NCI-H1694 (cell line): ENCODE measurements at places on chromosomes 6 and 20.

- no peak for DNase-seq
Observed at GRCh38 chr6:125804264-125804663, 13.5 kb downstream of the NCOA7 start.

- no peak for DNase-seq
Observed at GRCh38 chr20:41133709-41134361, 3.5 kb upstream of the PLCG1 start.

- no peak for DNase-seq
Observed at GRCh38 chr20:31578448-31579138, 26.5 kb upstream of the ID1 start.

DNA sequence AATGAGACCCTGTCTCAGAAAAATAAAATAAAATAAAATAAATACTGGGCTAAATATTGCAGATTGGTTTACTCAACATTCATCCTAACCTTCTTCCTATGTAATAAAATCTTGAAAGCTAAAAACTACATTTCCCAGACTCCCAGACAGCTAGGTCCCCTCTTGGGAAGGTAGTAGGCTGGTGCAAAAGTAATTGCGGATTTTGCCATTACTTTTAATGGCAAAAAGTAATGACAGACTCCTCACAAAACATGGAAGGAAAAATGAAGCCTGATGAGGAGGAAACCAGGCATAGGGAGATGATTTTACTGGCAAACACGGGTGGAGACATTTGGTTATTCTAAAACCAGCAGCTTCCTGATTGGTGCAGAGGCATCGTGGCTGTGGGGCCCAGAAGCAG, 70.6 kb upstream of the E2F3 start:
- no peak for DNase-seq

GRCh38 chr6:37705239-37706051, 7.8 kb upstream of the MDGA1 start:
- DNase-seq = no peak

GRCh38 chr6:160477901-160478300, 129.7 kb downstream of the SLC22A3 start:
- no peak for DNase-seq

GRCh38 chr6:108560463-108561308, at the start of gene FOXO3:
Gene FOXO3 (plus strand): TSS chr6:108560917. CDS start chr6:108561209, 292 bp downstream.
- no peak for DNase-seq

- DNase-seq = no peak
Observed at GRCh38 chr20:1802385-1803060, 92.7 kb upstream of the SIRPA start.

- DNase-seq = no peak
Observed at GRCh38 chr6:128032042-128032441, 131.2 kb upstream of the THEMIS start.

- no peak for DNase-seq
Observed at GRCh38 chr6:131844243-131844841, 36.5 kb downstream of the ENPP1 start.

- DNase-seq = no peak
Observed at GRCh38 chr6:150634176-150634963, 34.7 kb downstream of the PLEKHG1 start.

- DNase-seq = peak; percentile 36
Observed at GRCh38 chr20:47792021-47792618, 6.8 kb upstream of the SULF2 start.

DNA sequence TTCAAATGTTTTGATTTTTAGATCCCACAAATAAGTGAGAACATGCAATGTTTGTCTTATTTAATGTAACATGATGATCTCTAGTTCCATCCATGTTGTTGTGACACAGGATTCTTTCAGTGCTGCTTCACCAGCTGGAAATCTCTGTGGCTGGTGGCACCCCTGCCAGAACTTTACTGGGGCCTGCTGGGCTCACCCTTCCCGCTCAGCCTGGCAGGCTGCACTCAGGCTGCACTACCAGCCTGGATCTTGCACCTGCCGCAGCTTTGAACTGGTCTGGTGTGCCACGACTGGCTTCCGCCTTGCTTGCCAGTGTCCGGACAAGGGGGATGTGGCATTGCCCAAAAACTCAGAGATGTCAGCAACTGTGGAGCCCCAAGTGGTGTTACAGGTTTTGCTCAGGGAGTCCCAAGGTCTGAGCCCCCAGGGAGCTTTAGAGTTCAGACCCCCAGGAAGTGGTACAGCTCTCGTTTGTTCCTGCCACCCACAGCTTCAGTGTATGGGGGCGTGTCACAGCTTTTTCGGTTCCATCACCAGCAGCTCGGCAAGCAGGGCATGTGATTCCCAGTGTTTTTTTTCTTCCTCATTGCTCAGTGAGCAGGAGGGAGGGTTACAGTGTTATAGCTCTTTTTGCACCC, 72.3 kb upstream of the SYNCRIP start:
- DNase-seq = no peak

- no peak for DNase-seq
Observed at GRCh38 chr6:43970068-43970912, 157.0 kb downstream of the MRPL14 start.

DNA sequence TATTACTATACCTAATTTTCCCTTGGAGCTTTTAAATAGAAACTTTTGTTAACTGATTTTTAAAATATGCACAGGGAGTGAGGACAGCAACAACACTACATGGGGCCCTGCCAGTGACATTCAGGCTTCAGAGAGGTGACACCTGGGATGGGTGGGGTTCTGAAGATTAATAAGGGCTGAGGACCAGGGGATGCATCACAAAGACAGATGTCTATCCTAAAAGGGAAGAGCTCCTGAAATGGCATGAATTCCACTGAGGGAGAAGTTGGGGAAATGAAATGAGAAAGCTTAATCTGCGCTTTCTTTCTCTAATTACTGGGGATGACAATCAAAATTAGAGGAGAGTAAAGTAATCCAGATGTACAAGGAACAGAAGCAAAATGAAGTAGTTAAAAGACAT, 162.8 kb downstream of the BTBD9 start:
- no peak for DNase-seq

DNA sequence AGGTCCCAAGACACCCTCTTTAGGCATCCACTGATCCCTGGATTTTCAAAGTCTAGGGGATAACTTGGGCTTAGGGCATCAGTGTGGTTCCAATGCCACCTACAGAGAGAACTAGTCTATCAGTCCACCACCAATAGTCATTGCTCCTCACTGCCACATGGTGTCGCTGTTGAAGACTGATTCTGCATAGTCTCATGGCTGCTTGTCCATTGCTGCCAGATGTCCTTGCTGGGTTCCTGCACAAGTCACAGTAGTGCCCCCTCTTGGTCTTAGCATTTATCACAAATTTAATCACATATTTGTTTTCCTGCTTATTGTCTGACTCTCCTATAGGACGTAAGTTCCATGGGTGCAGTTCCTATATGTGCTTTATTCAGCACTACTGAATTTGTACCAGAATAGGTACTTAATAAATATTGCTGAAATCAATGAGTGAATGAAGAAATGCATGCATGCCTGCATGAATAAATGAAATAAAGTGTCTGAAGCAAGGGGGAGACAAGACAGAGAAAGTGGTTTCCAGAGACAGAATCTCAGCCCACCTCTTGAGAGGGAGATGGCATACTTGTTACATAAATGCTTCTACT, 45.9 kb upstream of the RALY start:
- DNase-seq = peak; percentile 42

GRCh38 chr20:2223558-2224367, 72.0 kb upstream of the TGM3 start:
- DNase-seq = no peak

GRCh38 chr6:16967470-16967817, 134.4 kb upstream of the STMND1 start:
- DNase-seq = no peak

GRCh38 chr6:120056085-120056484, 706.5 kb upstream of the MAN1A1 start:
- no peak for DNase-seq

DNA sequence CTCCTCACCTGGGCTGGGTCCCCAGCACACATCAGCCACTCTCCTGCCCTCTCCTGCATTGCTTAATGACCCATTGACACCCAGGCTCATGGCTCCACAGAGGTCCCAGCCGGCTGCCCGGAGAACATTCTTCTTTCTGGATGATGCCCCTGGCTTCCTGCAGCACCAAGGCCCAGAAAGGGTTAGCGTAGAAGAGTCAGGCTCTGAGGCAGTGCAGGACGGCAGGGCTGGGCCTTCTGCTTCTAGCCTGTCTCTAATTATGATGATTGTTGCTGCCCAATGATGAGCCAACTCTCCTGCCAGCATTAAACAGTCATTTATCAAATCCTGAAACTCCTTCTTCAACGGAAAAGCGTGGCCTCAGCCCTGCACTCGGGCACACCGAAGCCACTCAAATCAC, 66.4 kb downstream of the ZNF217 start:
- no peak for DNase-seq

- no peak for DNase-seq
Observed at GRCh38 chr6:151494235-151494935, 568 bp downstream of the CCDC170 start.

DNA sequence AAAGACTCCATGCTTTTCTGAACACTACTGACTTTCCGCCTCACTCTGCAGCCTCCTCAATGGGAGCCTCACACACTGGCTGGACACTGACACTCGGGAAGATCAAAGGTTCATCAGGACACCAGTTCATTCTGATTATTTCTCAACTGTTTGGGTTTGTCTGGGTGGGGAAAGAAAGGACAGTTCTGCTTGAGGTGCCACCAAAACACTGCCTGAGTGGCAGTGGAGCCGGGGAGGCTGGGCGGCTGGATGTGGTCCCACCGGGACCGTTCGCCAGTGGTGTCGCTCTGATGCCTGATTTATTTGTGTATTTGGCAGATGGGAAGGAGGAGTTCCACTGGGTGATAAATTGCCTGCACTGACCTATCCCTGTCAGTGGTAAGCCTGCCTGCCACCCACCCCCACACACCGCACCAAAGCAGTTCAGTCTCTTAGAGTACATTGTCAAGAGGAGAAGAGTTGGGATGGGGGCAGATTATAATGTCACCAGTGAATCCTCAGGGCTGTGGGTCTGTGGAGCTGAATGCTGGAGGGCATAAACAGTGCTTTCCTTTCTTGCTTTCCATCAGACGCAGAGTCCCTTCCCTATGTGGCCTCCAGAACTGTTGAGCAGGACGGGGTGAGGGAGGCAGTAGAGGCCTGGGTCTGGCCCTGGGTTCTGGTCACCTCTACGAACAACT, 49.8 kb downstream of the EDN1 start:
- no peak for DNase-seq

DNA sequence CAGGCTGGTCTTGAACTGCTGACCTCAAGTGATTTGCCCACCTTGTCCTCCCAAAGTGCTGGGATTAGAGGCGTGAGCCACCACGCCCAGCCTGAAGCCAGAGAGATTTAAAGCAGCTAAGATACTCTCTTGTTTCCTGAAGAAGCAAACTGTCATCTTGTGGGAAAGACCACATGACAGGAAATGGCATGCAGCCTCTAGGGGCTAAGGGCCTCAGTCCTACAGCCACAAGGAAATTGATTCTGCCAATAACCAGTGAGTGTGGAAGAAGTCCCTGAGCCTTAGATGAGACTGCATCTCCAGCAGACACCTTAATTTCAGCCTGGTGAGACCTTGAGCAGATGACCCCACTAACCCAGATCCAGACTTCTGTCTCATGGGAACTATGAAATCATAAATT, 40.9 kb downstream of the KIZ start:
- DNase-seq = no peak

DNA sequence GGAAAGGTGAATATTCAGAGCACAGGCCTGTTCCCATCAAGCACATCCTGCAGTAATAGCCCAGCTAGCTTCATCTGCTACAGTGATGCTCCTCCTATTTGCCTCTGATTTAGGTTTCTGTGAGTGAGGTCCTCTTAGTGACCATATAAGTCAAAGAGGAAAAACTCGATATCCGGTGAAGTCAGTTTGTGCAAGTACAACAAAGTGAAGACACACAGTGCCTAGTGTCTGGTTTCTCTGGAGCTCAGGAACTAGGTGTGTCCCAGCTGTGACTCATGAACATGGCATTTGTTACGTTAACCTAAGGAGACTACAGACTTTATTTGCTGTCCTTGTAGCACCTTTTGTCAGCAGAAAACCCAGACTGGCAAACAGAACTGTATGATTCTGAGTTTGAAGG, 33.9 kb downstream of the EDN1 start:
- no peak for DNase-seq

GRCh38 chr6:106377061-106377540, 16.6 kb downstream of the CRYBG1 start:
- DNase-seq = no peak

- no peak for DNase-seq
Observed at GRCh38 chr20:14712302-14712739, 374.9 kb upstream of the FLRT3 start.

DNA sequence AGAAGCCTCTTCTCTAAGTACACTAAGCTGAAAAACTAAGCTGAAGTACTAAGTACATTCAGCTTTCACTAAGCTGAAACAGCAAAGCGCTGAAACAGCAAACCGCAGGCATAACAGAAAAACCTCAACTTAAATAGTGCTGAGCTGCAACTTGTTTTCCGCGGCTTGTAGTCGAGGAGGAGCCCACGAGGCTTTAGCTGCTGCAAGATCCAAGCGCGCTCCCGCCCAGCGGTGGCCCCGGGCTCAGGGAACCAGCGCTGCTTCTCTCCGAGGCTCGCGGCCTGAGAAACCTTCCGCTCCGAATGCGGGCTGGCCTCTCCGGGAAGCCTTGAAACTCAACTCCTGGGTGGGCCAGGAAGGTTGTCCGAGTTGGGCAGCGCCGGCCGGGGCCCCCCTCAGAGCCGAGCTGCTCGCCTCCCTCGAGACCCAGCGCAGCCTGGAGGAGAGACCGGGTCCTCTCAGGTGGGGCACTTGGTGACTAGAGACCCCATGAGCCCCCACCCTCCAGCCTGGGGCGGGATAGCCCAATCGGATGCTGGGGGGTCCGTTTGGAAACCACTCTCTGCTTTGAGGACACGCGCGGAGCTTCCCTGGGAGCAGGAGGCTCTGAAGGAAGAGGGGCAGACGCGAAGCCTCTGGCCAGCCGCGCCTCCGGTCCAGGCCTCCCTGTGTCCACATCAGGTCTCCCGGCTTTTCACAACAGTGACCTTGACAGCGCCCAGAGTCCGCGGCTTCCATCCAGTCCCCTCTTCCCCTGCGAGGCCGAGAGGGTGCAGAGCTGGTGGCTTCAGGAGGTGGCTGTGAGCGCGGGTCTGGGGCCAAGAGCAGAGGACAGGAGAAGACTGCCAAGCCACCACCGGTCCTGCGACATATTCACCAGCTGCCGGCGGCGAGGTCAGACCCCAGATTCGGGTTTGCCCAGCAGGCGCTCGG, 38.1 kb upstream of the HLA-E start:
- no peak for DNase-seq

DNA sequence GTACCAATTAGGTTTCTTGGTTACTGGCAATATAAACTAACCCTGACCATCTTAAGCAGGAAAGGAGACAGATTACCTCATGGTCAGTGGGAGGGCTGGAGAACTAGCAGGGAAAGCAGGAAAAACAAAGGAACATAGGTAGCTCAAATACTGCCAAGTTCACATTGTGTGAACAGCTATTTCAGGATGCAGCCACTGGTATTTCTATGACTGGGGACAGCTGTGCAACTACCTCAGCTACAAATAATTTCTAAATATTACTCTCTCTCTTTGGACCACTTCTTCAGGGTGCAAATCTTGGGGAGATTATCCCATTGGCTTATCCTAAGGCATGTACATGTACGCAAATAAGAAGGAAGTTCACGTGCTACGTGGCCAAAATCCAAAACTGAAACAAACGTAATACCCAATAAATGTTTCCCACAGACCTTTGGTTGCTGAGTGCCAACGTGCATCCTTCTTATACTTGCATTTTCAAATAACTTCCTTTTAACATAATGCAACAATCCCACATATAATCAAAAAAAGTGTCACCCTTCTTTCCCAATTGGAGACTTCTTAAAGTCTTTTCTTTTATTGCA, 180.9 kb downstream of the PHF3 start:
- no peak for DNase-seq

GRCh38 chr6:128336436-128337095, 183.8 kb downstream of the PTPRK start:
- no peak for DNase-seq

- DNase-seq = no peak
Observed at GRCh38 chr20:17538517-17539170, 7.5 kb upstream of the BFSP1 start.
